ENCODE measurements at places on chromosomes 3 and 15.
A peak's percentile ranks its signal among the peaks of the same experiment; 100 is the strongest.

GRCh38 chr3:130746246-130747039, at the start of gene PIK3R4:
Gene PIK3R4, minus strand, starts transcription at chr3:130746829. Its CDS starts 1,611 bp downstream, at chr3:130745218.
- peak; percentile 87 for DNase-seq

DNA sequence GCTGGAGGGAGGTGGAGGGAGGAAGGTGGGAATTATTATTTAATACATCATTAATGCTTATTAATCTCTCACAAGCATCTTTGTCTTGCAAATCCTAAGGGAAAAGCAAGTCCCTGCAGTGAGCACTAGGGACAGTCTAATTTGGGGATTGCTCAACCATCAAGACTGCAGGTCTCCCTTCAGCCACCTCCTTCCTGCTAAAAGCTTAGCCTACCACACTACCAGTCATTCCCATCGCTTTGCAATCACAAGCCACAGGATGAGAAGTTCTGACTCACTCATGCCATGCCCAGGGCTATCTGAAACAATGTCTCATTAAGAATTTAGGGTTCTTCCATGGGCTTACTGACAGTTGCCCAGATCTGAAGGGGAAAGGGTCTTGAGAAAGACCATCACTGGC, 51.0 kb upstream of the EIF1B start:
- no peak for DNase-seq

DNA sequence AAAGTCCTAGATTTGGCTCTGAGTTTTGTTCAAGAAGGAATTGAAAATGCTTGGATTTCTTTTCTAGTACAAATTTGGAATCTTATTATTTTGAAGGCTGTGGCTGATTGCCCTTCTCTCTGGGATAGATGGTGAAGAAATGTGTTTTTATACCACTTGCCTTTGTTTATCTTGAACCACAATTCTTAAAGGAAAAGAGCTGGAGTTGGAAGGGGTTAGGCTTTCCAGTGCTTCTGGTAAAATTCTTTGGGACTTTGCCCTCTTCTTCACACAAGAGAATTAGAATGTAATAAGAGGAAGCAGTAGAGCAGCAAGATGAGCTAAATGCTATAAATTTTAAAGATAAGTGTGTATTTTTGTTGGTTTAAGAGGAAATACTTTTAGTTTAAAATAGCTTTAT, 65.8 kb downstream of the COL6A5 start:
- no peak for DNase-seq

GRCh38 chr15:52193791-52194190, 2.6 kb upstream of the GNB5 start:
- DNase-seq, result no peak

DNA sequence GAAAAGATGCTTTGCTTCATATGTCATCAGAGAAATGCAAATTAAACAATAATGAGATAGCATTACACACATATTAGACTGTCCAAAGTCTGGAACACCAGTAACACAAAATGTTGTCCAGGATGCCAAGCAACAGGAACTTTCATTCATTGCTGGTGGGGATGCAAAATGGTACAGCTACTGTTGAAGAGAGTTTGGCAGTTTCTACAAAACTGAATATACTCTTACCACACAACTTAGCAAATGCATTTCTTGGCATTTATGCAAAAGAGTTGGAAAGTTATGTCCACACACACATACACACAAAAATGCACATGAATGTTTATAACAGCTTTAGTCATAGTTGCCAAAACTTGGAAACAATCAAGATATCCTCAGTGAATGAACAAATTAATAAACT, 195.2 kb upstream of the MME start:
- no peak for DNase-seq

DNA sequence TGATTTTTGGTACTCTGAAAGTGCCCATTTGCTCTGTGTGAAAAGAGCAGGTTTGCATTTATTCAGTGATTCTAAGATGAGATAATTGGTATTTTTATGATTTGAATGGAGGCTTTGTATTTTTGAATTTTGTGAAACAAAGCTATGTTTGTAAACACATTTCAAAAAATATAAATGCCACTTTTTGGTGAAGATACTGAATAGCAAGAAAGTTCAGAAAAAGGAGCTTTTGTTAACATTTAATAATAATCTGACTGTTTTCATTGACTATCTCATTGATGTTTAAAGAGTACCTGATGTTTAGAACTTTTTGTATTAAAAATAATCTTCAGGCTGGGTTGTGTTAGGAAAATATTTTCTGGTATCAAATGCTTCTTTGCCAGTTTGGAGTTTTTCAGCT, 23.7 kb downstream of the TCF12 start:
- no peak for DNase-seq

- DNase-seq, result no peak
Observed at GRCh38 chr3:19065027-19065426, 83.3 kb upstream of the KCNH8 start.

GRCh38 chr3:113844622-113845222, 6.1 kb downstream of the GRAMD1C start:
- no peak for DNase-seq

DNA sequence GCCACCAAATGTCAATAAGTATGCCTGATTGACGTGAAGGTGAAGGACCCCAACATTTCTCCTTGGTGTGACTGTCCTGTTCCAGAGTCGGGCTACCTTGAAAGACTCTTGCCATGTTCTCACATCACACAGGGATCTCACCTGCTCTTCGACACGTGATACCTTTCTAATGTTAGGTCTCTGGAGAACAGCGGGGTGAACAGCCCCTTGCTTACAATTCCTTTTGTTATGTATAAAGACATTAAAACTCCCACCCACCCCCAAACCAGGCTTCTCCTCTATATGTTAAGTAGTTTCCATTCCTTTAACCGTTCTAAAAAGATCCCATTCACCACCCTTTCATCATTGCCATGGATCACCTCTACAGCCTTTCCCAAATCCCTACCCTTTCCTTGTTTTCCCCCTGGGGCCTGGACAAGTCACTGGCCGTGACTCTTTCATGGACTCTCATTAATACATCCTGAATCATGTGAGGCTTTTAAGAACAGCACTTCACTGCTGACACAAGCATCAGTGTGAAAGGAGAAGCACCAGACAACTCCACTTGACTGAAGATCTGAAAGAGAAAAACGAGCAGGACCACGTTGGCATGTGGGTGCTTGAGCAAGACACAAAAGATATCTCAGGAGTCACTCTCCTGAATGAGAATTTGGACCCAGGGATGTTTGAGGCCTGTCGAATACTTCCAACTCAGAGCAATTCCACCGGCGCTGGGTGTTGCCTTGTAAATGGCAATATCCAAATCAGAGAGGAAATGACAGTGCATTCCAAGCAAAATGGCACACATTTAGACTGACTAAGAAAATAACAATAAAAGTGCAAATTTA, 115.0 kb downstream of the FOXP1 start:
- DNase-seq, result no peak

GRCh38 chr3:126908752-126909275, 74.1 kb upstream of the PLXNA1 start:
- no peak for DNase-seq

- no peak for DNase-seq
Observed at GRCh38 chr15:85171736-85172135, 190.1 kb downstream of the PDE8A start.

GRCh38 chr3:149055575-149055974, 30.8 kb downstream of the HLTF start:
- DNase-seq, result no peak

DNA sequence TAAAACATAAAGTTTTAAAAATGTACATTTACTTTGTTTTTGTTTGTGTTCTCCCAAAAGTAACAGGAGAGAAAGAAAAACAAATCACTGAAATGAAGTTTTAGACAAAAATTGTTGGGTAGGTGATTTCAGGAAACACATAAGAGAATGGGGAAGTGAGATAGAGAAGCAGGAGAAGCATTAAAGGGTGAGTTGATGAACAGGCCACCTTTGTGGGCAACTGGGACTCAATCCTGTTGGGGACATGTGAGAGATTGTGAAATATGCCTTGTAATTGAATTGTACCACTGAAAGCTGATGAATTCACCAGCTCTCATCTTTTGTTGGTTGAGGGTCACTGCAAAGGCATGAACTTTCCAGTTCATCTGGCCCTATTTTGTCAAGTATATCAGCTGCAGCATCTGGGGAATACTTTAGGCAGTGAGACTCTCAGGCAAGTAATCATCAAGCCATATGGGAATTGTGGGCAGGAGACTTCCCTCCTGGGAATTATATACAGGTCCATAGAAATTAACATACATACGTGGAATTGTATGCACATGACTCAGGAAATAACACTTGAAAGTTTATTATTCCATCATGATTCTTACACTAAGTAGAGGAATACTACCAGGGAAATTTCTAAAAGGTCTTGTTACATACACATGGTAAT, 181.0 kb downstream of the ZBBX start:
- no peak for DNase-seq

DNA sequence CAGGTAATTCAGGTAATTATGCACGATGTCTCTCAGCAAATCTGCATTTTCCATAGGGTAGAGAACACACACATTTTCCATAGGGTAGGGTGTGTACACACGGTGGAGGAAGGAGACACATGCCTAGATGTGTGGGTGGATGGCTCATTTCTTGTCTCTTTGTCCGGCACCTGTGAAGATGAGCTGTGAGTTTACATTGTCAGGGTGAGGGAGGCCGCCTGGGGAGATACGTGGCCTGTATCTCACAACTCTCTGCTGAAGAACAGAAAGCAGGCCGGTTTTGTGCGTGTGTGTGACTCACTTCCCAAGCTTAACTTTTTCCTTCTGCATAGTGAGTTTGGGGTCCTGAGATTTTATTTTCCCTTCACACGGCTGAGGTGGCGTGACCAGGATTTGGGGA, 60.3 kb downstream of the SLC6A6 start:
- DNase-seq, result no peak

DNA sequence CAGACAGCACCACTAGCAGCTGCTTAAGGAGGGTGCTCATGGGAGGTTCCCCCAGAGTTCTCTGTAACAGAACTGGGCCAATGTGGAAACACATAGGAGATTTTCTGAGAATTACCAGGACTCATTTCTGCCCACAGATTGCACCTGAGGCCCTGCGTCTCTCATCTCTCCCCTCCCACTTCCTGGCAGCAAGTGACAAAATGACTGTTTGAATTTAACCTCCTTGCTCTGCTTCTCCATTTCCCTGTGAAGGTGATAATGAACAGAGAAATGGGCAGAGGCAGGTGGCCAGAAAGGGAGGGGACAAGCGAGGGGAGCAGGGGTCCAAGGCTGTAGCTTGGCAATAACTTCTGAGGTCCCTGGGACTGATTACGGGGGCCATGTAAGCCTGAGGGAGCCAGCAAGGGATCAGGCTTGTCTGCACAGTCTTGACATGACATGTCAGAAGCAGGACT, 8.0 kb downstream of the EPHB1 start:
- DNase-seq, result no peak

GRCh38 chr15:62706317-62706716, 336.2 kb upstream of the TPM1 start:
- no peak for DNase-seq

DNA sequence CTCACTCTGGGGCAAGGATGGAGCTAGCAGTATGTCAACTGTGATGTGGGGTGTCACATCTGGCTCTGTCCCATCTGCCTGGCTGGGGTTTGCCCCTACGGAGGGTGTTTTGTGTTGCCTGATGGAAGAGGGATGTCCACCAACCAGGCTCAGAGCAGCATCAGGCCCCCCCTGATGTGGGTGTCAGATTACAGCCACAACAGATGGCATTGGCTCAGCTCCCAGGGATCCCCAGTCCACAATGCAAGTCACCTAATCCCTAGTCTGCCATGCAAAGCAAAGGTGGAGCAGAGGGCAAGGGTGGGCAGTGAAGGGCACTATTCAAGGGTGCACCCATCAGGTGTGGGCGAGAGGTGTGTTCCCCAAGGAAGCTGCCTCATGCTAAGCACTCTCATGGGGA, 48.9 kb upstream of the AMOTL2 start:
- no peak for DNase-seq

- no peak for DNase-seq
Observed at GRCh38 chr3:141384157-141384556, 15.9 kb downstream of the ZBTB38 start.

DNA sequence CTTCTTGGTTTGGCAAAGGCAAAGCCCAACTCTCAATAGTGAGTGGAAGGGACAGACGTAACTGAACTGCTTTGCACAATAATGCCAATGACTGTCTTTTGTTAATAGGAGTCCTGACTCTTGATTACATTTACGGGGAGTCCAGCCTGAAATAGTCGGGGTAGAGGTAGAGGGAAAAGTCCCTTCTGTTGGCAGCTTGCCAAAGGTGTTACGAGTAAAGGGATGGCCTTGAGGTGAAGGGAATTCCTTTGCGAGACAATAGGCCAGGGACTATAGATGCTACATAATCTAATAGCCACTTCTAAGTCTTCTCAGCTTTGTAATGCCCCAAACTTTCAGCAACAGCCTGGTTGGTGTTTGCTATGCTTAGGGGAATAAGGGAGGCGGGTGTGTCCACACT, 2.2 kb upstream of the SENP2 start:
- DNase-seq, result no peak

- no peak for DNase-seq
Observed at GRCh38 chr3:170907637-170908234, 701 bp downstream of the EIF5A2 start.

DNA sequence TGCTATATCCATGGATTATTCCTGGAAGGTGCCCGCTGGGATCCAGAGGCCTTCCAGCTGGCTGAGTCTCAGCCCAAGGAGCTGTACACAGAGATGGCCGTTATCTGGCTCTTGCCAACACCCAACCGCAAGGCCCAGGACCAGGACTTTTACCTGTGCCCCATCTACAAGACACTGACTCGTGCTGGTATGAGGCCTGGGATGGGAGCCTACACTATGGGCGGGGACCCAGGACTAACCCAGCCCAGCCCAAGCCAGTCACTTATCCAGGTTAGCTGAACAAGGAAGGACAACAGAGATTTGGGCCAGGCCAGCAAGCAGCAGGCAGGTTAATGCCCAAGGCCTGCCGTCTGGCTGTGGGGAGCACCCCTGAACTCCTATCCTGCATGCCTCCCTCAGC, 45.3 kb downstream of the SEMA3G start:
- DNase-seq, result no peak

DNA sequence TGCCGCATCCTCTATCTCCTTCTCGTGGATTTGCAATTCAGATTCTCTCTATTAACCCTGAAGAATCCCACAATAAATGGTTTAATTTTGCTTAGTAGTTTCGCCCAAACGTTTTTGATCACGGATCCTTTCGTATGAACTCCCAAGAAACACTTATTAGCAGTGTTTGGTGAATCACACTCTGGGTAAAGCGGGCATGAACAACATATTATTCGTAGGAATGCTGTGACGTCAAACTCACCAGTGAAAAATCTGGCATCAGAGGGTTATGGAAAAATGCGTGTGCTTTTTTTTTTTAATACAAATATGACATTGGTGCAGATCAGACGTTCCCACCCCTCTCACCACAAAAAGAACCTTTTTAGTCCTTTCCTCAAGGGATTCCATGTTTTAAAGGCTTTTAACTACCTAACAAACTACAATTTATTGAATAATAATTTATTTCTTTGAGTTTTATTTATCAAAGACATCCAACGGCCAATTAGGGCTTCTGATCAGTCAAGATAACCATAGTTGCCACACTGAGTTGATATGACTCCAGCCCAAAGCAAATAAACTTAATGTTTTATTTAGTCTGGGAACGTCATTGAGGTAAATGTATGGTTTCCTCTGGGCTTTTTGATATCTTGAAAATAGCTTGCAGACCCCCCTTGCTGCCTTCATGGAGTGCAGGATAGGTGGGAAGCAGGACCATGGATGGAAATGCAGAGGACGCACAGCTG, 45.5 kb upstream of the CGNL1 start:
- DNase-seq, result no peak

Measured in stimulated activated CD8-positive, alpha-beta memory T cell treated with anti-CD3 and anti-CD28 coated beads, Interleukin-2, amount 100 ng/mL, for 1 hour (primary cell).